Stimulated activated CD4-positive, alpha-beta T cell treated with anti-CD3 and anti-CD28 coated beads, Interleukin-2, amount 100 ng/mL, for 4 hours (primary cell): ENCODE measurements at places on chromosomes 3 and 15.

DNA sequence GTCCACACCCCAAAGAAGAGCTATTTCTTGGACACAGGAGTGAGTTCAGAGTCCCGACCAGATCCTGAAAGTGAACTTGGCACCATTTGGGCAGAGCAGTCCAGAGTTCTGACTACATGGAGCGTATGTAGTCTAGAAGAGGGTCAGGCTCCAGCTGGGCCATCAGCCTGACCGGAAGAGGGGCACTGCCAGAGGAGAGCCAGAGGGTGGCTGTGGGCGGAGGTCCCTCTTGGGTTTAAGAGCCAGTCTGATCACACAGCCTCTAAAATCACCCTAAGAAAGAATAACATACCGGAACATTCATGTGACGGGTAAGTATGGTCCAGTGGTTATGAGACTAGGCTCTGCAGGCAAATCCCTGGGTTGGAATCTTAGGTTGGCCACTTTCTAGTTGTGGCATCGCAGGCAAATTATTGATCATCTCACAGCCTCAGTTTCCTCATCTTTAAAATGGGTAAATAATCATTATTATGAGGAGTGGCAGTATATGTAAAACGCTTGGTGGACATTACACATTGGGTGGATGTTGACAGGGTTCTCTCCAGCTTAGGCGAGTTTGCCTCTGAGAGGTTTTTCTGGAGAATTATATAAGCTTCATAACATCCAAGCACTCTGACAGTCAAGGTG, 2.1 kb upstream of the RAP2B start:
- no peak for DNase-seq

GRCh38 chr3:29757054-29757777, 476.3 kb downstream of the RBMS3 start:
- DNase-seq = no peak

DNA sequence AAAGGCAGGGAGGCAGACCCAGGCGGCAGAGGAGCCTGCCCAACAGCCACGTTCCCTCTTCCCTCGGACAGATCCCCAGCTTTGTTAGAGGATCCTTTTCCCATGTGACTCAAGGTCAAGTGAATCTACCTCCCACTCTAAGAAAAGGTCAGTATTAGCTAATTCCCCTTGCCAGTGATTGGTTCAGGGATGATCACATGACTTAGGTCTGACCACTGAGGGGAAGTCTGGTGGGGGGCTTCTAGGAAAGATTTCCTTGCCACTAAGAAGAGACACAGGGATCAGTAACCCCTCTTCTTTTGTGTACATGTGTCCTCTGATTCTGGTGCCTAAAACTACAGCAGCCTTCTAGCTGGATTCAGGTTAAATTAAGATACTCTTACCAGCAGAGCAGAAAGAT, 266.3 kb upstream of the NSMCE3 start:
- DNase-seq = no peak

- no peak for DNase-seq
Measured at GRCh38 chr3:95197661-95198060, 1134.8 kb downstream of the NSUN3 start.

DNA sequence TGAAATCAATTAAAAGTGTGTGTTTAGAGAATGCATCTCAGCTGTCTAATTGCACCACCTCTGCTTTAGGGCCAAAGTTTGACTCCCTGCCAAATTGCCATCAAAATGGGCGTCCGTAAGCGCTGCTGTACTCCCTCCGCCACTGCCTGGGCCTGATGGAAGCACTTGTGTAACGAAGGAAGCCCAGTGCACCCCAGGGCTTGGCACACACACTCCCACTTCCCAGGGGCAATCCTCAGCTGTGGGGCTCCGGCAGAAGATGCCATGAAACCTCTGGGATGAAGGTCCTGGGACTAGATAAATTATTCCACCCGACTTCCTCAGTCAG, 137.8 kb downstream of the RORA start:
- DNase-seq = no peak

DNA sequence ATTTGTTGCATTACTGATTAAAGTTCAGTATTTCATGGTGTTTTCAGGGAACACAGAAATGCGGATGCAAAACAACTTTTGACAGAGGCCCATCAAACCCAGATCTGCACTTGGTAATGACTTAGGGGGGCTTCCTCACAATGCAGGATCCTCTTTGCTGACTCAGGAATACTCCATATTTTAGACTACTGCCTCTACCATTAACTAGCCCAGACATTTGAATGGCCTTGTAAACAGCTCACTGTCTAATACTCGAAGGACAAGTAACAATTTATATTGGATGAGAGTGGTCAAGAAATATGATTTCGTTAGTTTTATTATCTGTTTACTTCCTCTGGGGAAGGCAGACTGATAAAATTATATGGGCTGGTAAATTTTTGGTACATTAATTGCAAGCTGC, 9.0 kb upstream of the KIF23 start:
- no peak for DNase-seq

DNA sequence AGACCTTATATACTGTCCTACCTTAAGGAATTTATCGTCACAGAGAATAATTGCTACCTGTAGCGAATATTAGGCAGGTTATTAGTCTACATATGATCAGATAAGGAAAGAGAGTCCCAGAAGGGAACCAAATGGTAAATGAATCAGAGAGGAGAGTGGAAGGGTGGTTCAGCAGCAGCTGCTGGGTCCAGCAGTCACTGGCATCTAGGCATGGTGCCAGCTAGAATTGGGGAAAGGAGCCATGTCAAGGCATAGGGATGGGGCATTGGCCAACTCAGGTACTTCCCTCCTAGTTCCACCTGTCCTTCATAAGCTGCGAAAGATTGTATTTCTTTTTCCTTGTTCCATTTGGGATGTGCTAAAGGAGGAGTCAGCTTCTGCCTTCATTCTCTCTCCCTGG, 23.4 kb downstream of the HACD3 start:
- no peak for DNase-seq

- no peak for DNase-seq
Measured at GRCh38 chr15:63015618-63016017, 26.9 kb upstream of the TPM1 start.

GRCh38 chr3:71074423-71074822, 509.1 kb downstream of the FOXP1 start:
- no peak for DNase-seq

DNA sequence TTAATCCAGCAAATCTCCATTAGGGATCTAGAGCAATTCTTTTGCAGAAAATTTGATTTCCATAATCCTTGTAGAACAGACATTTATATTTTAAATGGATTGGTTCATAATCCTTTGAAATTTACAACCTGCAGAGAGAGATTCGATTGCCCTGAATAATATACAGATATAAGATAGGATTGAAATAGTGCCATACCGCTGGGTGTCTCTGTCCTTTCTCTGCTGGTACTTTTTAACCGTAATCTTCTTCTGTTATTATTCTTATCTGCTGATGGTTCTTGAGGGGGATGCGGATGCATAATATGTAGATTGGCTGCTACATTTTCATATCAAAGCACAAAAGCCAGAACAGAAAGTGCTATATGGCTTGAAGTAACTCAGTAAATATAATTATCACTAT, 182.2 kb downstream of the CFAP20DC start:
- no peak for DNase-seq

DNA sequence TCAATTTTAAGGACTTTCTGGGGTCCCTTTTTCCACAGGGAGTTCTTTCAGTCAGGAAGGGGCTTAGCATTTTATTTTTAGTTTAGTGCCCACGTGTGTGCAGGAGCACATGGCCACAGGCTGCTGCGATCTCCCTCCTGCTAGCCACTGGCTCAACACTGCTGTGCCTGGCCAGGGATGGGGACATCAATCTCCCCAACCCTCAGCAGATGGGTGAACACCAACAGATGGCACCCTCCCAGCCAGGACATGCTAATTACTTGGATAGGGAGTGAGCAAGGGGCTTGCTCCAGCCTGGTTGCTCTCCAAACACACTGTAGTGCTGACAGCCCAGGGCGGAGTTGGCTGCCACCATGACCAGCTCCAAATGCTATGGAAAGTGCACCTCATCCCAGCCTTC, 7.4 kb upstream of the RIOX2 start:
- no peak for DNase-seq

GRCh38 chr3:13070391-13071070, 2.7 kb downstream of the IQSEC1 start:
- no peak for DNase-seq

GRCh38 chr15:40829115-40829514, 607 bp upstream of the PPP1R14D start:
- DNase-seq = no peak

DNA sequence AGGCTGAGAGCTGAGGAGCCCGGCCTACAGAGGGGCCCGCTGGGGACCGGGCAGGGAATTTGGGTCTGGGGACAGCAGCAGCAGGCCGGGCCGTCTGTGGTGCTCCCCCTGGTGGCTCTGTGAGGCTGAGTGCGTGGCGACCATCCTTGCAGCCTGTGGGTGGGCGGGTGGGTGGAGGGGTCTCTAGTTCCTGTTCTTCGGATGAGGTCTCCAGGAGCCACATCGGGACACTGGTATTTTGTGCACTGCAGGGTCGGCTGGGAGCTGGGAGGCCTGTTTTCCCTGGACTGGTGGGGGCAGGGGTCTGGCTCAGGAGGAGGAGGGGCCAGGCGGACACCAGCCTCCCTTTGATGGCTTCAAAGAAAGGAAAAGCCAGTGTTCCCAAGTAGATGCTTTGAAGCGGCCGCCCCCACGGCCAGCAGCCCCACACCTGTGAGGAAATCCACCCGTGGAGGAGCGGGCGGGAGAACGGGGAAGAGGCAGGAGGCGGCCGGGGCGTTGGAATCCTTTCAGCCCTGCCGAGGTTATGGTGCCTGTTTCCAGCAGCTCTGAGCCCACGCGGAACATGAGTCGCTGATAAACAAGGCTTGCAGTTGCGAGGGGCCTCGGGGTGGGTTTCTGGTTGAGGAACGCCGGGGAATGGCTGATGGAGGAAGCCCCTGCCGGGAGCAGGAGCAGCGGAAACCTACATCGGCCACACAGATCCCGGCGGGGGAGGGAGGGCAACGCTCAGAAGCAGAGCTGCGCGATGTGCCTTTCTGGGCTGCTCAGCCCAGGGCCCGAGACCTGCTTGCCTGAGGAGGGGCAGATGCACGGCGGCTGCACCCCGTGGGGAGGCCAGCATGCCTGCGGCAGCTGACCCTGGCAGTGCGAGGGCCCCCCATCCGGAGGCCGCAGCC, 154.3 kb downstream of the NSMCE3 start:
- DNase-seq = no peak

GRCh38 chr15:21270474-21270873, 169.8 kb downstream of the POTEB3 start:
- no peak for DNase-seq

DNA sequence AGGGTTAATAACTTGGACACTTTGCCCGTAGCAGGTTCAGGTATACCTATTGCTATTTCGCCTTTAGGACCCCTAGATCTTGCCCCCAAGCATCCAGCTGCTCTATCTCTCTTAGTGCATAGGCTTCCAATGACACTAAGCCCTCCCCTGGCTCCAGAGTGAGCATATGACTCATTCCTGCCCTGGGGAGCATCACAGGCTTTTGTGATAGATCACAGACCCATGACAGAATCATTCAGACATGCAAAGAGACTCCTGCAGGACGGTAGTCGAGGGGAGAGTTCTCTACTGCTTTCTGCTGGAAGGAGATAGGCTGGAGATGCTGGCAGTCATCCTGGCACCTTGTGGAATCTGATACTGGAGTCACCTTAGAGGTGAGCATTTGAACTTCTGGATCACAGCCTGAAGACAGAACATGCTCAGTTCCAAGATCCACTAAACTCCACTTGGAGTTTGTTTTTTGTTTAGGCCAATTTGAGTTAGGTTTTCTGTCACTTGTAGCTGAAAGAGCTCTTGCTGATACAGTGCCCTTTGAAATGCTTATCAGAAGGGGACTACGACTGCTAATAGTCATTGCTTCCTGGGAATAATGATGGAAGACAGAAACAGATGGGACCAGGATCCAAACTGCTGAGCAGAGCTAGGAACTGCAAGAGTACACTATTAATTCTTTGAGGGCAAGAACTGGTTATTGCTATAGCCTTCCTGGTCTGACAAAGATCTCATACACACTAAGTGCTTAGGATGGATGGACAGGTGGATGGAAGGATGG, 11.0 kb downstream of the LYSMD2 start:
- peak; percentile 49 for DNase-seq

DNA sequence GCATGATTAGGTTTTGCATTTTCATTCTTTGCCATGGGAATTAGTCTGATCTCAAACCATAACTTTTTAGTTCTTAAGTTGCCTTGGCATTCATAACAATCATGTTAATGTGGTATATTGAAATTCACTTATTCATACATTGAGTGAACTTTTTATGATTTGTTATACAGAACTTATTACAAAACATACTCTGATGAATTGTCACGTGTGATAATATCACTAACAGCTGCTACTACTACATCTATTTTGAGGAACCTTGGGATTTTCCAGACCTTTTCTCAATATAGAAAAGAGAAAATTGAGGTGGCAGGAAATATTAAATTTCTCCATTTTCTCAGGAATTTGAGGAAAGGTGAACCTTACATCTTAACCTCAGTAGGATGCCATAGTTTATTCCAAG, 9.2 kb downstream of the LXN start:
- no peak for DNase-seq

GRCh38 chr3:157837336-157837735, 268.9 kb downstream of the SHOX2 start:
- DNase-seq = no peak

DNA sequence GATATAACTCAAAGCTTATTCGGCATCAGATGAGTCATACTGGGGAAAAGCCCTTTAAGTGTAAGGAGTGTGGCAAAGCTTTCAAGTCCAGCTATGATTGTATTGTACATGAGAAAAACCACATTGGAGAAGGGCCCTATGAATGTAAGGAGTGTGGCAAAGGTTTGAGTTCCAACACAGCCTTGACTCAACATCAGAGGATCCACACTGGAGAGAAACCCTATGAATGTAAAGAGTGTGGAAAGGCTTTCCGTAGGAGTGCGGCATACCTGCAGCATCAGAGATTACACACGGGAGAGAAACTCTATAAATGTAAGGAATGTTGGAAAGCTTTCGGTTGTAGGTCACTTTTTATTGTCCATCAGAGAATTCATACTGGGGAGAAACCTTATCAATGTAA, 7.5 kb downstream of the ZNF621 start:
- DNase-seq = no peak

DNA sequence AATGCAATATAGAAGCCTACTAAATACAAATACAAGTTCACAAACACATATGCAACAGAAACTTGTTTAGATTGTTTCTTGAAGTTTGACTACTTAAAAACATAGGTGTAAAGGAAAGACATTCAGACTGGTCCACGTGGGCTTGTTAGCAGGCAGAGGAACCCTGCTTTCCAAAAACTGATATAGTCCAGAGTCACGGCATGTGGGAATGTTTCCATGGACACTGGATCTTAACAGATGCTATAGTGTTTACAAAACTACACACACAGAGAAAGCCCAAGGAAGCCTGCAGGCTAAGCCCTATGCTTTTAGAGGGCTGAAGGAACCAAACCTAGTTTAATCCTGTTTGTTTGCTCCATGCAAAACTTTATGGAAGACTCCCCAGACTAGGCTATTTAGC, 45.2 kb upstream of the LRRC58 start:
- DNase-seq = no peak

DNA sequence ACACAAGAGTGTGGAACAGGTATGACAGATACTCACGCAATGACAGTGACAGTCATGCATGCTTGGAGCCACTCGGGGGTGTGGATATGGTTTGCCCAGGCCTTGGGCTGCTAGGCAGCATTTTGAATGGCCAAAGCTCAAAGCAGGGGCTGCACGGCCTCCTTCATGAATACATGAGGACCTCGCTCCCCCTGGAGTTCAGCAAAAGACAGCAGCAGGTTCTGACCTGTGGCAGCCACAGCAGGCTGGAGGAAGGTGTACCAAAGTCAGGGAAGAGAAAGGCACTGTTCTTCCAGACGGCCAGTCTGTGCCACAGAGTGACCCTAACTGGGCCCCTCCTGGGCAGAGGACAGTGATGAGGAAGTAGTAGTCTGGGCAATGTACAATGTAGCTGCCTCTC, 88.2 kb upstream of the C2CD4B start:
- no peak for DNase-seq

GRCh38 chr3:78506581-78507195, 1261.1 kb downstream of the ROBO1 start:
- DNase-seq = no peak
